ENCODE measurements at places on chromosomes 3 and 15.

GRCh38 chr3:30269751-30270445, 336.5 kb upstream of the TGFBR2 start:
- DNase-seq, result no peak

DNA sequence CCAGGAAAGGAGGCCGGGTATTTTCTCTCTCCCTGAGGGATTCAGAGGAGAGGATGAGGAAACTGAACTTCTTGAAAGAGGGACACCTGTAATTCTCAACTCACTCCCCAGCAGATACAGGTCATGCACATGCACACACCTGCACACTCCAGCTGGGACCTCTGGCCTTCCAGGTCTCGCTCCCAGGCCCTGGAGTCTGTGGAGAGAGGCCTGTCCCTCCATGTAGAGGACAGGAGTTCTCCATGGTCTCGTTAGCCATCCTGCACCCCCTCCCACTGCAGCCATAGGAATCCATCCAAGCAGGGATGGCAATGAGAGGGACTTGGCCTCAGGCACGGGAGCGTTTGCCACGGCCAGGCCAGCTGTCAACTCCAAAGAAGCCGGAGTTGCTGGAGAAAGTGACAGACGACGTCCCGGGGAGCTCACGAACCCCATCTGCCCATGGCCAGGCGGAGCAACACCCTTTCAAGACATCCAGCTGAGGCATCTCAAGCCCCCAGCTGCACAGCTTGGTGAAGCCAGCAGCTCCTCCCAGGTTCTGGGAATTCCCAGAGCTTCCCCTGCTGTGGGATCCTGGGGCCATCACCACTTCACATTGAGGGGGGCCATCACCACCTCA, 223.3 kb downstream of the UACA start:
- DNase-seq, result no peak

GRCh38 chr15:93451822-93452221, 362.8 kb upstream of the RGMA start:
- no peak for DNase-seq

GRCh38 chr3:10223676-10224639, 24.3 kb upstream of the TATDN2 start:
- peak; percentile 45 for DNase-seq

GRCh38 chr15:42035435-42035761, 14.6 kb upstream of the PLA2G4E start:
- no peak for DNase-seq

DNA sequence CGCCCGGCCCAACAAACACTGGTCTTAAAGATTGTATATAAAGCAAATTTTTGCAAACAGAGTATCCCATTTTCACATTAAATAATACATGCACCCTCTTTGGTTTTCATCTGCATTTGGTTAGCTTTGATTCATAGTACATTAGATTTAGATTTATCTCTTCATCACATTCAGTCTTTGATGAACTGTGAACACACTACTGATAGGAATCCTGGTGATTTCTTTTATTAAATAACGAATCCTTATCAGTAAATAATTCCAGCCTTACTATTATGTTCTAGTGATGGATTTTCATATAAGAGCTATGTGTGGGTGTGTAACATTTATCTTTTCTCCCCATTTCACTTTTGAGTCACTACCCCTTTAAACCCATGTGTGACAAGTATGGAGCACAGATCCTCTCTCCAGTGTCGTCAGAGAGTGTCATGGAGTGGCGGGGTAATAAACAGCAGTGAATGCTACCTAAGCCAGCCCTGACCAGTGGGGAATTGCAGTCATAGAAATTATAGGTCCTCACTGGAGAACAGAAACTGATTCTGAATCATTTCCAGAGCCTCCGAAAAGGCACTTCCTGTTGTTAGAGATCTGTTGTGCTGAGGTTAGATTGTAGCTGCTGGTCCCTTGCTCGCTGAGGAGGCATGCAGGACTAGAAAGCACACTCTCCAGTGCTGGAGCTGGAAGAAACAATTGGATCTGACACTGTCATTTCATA, 22.0 kb downstream of the SLC7A14 start:
- DNase-seq, result no peak

DNA sequence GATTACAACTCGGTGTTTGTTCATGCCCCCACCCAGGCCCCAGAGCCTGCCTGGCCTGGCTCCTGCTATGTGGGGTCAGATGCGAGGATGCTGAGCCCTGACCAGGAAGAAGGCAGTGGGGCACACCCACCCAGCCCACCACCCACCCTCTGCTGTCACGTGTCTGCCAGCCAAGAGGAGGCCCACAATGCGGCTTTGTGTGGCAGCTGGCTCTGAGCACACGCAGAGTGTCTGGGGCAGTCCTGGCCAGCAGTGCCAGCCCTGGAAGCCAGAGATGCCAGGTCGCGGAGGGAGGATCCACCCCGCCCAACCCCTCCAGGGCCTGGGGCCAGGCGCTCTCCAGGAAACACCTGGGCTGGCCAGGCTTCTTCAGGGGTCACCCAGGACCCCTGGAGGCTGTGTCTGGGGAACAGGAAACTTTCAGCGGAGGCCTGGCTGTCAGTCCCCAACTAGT, 26.4 kb upstream of the KLF13 start:
- DNase-seq, result no peak

DNA sequence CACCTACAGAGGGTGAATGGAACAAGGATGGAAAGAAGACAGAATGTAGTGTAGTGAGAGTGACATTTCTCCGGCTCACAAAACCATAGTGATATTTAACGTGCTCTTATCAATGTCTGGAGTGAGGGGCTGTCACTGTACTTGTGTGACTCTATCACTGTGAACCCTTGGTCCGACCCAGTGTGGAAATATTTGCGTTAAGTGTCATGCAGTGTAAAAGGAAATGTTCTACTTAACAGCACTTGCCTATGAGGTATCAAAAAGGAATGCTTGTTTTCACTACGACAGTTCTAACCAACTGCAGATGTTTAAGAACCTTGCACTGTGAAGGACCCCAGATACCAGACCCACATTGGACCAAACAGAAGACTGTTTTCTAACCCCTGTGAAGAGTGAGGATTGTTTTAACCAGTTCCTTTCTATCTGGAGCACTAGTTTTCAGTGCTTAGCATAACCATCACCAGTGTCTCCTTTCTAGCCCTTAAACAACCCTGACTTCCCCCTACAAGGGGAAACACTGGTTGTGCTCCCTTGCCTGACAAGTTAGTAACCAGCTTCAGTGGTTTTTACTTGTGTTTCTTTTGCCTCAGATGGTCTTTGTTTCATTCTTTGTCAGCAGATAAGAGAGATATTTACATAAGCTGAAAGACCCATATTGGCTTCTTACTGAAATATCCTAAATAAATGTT, 144.7 kb upstream of the ABHD17C start:
- no peak for DNase-seq

DNA sequence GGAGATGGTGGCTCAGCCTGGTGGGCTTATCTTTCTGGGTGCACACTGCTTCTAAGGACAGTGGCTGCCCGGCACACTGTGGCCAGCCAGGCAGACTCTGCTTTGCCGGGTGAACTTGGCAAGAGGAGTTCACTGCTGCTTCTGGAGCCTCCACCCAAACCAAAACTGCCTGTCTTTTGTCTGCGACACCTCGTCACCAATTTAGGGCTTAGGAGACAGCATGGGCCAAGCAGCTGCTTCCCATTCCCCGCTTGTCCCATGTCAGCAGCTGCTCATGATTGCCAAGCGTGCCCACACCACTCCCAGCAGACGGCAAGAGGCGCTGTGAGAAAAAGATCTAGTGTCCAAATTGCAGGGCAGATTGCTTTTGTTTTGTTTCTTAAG, 57.3 kb downstream of the LSM3 start:
- no peak for DNase-seq

DNA sequence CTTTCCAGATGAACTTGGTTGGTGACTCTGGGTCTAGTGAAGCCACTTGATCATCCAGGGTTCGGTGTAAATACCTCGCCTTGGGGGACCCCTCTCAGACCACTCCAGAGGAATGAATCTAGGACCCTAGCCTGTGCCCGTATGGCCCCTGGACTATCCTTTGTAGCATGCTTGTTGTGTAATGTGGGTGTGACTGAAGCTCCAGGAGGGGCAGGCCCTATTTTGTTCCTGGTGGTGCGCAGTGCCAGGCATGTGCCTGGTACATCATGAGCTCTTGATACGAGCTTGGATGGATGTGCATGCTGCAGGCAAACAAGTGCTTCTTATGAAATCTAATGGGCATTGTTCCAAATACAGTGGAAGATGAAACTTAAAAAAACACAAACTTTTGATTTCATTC, 82.8 kb downstream of the EBLN2 start:
- DNase-seq, result no peak

DNA sequence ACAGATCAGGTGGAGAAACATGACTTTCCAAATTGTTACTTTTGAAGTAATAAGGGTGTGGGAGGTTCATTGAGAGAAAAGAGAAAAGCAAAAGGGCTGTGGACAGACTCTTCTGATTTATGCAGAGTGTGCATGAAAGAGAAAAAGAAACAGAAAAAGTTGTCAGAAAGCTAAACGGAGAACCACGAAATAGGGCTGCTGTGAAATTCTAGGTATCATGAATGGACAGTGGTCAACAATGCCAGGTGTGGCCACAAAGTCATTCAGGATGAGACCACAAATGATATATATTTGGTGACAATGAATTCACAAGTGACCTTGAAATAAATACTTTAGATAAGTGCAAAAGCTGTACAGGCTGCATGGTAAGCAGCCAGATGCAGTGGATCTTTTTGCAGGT, 170.1 kb downstream of the IL5RA start:
- no peak for DNase-seq

GRCh38 chr3:10434938-10435336, 70.4 kb downstream of the ATP2B2 start:
- DNase-seq, result no peak

DNA sequence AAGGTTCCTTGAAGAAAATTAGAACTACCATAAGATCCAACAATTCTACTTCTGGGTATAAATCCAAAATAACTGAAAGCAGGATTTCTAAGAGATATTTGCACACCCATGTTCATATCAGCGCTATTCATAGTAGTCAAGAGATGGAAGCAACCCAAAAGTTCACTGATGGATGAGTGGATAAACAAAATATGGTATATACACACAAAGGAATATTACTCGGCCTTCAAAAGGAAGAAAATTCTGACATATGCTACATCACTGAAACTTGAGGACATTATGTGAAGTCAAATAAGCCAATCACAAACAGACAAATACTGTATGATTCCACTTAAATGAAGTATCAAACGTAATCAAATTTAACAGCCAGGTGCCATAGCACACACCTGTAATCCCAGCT, 13.1 kb downstream of the DET1 start:
- no peak for DNase-seq

- no peak for DNase-seq
Measured at GRCh38 chr3:66473692-66474091, 27.1 kb downstream of the LRIG1 start.

- DNase-seq, result no peak
Measured at GRCh38 chr15:85515212-85515611, 134.8 kb downstream of the AKAP13 start.

DNA sequence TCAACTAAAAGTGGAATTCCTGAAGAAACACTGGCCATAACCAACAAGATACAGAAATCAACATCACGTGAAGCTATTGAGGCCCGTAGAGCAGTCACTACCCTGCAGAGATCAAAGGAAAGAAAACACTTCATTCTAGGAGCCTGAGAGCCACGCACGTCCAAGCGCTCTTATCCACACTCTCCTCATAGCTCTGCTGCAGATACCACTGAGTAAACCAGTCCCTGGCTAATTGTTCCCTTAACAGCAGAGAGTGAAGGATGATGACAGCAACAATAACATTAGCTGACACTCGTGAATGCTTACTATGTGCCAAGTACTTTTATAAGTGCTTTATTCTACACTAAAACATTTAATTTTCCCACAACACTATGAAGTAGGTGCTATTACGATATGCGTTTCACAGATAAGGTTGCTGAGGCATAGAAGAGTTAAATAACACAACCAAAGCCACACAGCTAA, 271.0 kb upstream of the GADL1 start:
- no peak for DNase-seq

DNA sequence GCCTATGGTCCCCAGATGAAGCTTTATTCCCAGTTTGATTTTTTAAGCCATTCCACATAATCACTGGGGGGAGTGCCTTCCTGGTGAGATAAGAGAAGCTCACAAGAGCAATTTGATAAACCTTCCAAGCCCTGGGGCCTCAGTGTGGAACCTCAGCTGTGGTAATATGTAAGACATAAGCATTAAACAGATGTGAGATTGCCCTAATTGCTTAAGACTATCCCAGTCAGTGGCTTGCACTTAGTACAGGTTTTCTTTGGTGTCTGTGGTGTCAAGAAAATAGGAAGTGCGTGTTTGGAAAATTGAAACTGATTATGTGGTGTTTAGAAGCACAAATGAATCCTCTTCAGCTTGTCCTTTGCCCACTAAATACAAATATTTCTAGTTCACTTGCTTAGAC, 54.3 kb downstream of the LRRN1 start:
- no peak for DNase-seq

Measured in activated CD4-positive, alpha-beta T cell treated with anti-CD3 and anti-CD28 coated beads, Interleukin-2, amount 50 U/mL, for 1 hour (primary cell).